Right lobe of liver (tissue), 6 donors: ENCODE measurements at places on chromosomes 5 and 9. TPM values are rescaled to one million over a fixed set of nuclear protein-coding genes. Genes with fewer than 3 reads are reported as not detected.

AFF4 gene
- total RNA-seq, result 22.8 TPM

FAM153A gene
- total RNA-seq, result 0.37 TPM

SAPCD2 gene
- total RNA-seq, result 0.43 TPM

CRHBP gene
- total RNA-seq, result 117 TPM

STK32A gene
- not detected for total RNA-seq

GRCh38 chr5:56669534-56670483 lies 145.5 kb upstream of the MAP3K1 start:
- peak; percentile 72 for DNase-seq

DNA sequence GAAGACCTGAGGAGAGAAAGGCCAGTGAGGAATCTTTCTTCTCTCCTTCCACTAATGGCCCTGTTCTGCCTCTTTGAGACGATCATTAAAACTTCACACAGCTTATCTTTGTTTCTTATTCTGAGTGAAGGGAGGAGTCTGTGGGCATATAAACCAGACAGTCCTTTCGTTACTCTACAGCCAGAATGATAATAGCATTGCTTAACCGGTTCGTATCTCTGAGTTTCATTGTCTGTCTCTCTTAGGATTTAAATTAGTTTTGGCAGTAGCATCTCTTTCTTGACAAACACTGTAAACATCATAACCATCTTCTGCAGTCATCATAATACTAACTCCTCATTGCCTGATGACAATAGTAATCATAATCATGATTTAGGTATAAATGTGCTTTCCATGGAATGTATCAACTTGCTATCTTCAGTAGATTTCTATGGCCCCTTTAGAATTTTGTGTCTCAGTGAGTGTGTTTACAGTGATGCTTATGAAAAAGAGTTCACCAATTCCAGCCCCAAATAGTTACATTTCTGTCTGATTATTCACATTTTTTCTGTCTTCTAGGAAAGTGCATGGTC lies 618.8 kb upstream of the KLF4 start:
- DNase-seq, result no peak

DNA sequence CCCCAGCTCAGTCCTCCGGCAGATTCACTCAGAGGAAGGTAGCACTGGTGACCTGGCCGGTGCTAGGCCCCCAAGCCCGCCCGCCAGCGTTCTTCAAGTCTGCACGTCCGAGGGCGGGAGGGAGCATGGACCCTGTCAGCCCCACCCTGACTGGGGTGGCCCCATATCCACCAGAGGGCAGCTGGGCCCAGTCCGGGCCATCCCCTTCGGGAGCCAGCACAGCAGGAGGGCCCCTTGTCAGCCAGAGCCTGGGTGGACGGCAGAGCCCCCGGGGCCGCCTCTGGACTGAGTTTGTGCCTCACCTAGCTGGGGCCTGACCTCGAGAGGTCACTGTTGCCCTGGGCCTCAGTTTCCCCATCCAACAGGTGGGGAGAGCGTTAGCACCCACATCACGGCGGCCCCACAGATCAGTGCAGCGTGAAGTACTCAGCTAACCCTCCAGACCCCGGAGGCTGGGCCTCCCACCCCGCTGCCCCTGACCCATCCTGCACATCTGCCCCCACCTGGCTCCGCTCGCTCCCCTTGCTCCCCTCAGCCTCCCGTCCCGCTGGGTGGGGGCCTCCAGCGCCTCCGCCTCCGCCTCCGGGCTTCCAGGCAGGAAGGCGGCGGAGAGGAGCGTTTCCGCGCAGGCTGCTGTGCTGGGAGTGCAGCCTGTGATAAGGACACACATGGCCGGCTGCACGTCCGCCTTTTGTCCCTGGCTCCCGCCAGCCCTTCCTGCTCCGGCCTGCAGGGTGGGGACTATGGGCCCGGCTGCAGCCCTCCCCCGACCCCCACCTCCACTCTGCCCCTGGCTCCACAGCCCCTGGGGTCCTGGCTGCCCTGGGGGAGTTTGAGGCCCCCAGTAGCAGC lies 16.6 kb upstream of the EGFL7 start:
- peak; percentile 82 for DNase-seq

PKD2L2 gene
- not detected for total RNA-seq

- DNase-seq, result no peak
Measured at GRCh38 chr5:136021016-136021405, 7.8 kb upstream of the TGFBI start.
